ENCODE measurements at places on chromosomes 3 and 15.

DNA sequence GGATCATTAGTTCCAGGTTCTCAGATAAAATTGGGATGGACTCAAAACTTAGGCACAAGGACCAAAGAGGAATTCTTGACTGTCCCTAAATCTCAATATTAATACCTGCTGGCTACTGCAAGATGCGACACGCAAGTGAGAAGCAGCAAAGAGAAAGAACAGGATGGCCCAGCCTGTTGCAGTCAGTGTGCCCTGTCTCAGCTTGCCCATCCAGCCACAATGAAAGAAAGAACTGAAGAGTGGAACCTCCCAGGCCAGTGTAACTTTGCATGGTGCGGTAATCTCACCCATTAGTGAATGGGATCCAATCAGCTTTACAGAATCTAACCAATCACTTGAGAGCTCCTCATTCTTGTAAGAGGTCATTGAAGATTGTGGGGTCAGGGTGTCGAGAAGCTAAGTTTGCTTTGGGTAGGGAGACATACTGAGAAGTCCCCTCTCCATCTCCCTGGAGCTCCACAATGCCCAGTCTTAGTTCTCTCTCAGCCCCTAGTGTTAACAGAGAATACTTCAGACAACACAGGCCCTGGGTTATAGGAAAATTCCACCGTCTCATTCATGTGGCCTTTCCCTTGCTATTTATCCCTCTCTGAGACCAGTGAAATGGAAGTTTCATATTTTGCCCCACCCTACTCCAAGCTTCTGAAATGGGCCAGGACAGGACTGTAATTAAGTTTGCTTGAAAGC is 3.2 kb upstream of the SLC9A9 start:
- peak; percentile 54 for DNase-seq

GRCh38 chr3:30811151-30811795 is 83.2 kb downstream of the GADL1 start:
- no peak for DNase-seq

DNA sequence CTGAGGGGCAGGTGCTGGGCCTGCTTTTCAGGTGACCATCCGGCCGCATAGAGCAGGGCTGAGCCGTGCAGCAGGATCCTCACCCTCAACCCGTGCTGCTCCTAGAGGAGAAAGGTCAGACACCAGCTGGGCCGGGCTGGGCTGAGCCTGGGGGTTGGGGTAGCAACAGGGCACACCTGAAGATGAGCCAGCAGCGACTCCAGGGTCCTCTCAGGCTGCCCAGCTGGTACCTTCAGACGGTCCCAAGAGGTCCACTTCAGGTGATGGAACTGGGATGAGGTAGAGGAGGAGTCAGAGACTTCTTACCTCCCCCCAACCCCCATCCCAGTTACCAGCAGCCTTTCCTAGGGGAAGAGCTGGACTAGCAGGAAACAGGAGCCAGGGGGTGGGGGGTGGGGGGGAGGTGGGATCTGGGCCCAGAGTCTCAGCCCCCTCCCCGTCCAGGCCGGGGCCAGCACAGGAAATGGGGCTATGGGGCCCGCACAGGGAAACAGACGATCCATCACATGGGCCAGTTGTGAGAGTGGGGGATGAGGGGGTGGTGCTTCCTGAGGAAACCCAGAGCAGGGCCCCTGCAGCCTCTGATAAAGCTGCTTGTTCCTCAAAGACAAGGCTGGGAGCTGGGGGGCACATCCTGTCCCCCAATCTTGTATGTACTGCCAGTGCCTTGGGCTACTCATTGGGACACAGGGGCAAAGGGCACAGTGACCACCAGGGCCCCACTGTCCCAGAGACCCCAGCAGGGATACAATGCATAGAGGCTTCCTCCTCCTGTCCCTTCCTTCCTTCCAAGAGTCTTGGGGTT is 3.0 kb downstream of the INKA1 start:
- no peak for DNase-seq

DNA sequence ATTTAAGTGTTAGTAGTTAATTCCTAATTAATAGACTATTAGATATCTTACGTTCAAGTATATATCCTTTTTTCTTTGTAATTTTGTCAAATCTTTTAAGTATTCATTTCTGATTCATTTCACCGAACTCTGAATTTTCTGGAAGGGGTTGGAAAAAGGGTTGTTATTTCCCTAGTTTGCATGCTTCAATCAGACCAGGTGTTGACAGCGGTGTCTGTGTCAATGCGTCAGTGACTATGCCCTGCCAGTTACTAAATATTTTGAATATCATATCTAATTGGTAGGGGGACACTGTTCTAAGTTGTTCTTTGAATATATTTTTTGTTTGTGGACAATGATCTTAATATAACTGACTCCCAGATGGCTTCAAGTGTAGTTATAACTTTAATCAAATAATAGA is 62.7 kb upstream of the TNFSF10 start:
- DNase-seq, result no peak

- DNase-seq, result no peak
These were observed 312.8 kb downstream of the CLSTN2 start for GRCh38 chr3:140247775-140248174.

- DNase-seq, result no peak
These were observed 324.5 kb downstream of the OCA2 start for GRCh38 chr15:27774638-27775037.

DNA sequence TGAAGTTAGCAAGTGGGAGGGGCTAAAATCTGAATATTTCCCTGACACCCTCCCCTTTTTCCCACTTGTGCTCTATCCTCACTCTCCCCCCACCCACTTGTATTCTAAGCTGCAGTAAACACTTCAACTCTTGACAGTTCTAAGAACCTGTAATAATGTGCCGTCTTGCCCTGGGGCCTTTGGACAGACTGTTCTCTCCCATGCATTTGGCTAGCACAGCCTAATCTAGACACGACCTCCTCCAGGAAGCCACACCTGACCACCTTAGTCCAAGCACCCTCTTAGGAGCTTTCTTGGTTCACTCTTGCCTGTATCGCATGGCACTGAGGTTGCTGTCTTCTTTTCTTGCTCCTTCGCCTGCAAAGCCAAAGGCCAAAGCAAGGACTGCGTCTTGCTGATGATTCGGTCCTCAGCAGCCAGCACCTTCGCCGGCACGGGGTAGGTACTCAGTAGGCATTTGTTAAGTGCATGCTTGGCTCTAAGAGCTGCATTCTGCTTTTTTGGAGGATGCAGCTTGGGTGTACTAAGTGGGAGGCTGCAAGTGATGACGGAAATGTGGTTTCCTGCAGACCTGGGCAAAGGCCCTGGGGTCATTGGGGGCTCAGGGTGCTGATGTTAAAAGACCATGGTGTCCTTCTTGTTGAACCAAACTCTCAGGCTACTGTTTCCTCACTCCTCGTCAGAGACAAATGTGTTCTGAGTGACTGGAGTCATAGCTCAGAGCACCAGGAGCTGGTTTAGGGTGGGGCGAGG is 2.0 kb upstream of the ZNF710 start:
- DNase-seq, result no peak

DNA sequence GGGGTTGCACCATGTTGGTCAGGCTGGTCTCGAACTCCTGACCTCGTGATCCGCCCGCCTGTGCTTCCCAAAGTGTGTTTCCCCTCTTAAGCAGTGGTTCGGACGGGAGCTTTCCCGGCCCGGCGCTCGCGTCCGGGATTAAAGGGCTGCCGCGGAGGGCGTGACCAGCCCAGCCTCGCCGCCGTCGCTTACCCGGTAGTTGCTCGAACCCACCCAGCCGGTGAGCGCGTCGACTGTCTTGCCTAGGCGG is 513 bp downstream of the CLASP2 start:
- peak; percentile 59 for DNase-seq

GRCh38 chr3:107309312-107309711 is 67.9 kb upstream of the CCDC54 start:
- DNase-seq, result no peak

- DNase-seq, result no peak
These were observed 2.2 kb upstream of the CX3CR1 start for GRCh38 chr3:39282057-39282456.

- DNase-seq, result no peak
These were observed 126.4 kb downstream of the P2RY1 start for GRCh38 chr3:152961323-152961722.

DNA sequence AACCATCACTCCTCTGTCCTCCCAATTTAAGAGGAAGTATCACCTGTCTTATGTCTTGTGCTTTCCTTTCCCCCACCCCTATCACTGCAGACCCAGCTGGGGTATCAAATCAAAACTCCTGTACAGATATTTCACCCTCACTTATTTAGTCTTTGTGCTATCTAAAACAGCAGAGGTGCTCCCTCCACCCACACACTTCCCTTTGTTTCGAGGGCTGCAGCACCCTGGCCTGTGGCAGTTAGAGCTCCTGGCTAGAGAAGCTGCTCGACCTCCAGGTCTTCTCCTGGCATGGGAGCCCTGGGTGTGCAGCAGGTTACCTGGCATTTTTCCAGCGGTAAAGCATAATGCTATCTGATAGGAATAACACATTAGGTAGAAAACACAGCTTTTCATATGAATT is 181.4 kb upstream of the BCL6 start:
- DNase-seq, result no peak

DNA sequence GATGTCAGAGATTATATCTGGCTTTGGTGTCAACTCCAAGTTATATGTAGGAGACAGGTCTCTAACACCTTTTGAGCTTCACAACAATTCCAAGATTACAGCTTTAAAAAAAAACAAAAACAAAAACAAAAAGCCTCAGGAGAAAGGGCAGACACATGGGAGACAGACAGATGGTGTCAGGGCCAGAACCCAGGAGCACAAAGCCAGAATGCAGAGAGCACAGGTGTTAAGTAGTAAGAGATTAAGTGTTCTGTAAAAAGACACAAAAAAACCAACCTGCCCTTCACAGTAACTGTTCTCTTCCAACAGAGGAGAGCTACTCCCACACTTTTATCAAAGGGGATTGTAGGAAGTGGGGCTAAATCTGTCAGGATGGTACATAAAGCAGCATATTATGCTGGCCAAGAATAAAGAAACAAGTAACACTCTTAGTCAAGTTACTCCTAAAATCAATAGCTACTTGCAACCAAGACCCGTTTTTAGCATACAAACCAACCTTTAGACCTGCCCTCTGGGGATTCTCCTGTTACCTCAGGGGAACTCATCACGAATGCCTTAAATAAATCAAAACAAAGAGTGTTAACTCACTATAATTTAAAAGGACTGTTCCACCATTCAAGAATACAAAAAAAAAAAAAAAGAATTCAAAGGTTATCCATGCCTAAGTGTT is 5.9 kb downstream of the CPEB1 start:
- no peak for DNase-seq

DNA sequence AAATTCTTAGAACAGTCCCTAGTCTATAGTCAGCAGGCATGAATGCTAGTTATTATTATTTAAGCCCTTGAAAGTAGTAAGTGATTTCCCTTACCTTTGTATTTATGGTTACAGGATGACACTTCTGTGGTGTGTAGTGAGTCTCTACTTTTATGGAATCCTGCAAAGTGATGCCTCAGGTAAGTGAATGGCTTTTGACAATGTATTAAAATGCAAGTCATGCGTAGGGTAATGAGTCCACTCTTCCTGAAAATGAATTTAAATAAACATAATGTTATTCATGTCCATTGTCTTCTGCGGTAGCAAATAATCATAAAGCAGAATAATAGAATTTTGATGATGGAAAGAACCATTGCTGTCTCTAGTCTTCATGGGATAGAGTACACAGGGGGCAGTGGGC is 50.3 kb downstream of the IL1RAP start:
- DNase-seq, result no peak

DNA sequence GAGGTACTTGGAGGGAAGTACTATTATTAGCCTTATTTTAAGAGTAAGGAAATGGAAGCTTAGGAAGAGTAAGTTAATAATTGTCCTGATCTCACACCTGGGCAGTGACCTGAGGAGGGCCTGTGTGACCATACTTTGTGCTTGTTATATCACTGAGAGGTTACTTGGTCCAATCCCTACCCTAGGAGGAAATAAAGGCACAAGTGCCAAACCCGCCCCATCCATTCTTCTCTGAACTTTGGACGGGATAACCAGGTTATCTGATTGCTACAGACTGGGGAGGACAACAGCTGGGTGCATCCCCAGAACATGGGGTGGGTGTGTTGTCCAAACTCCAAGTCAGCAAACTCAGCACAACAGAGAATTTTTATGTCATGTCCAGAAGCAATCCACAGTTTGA is 77.7 kb upstream of the NR2E3 start:
- DNase-seq, result no peak

GRCh38 chr15:91099616-91099994 is 452 bp upstream of the SV2B start:
- DNase-seq, result no peak
